ENCODE measurements at places on chromosomes 2 and 18.

GRCh38 chr2:119013671-119014070 lies 71.7 kb downstream of the MARCO start:
- no peak for DNase-seq

GRCh38 chr2:67871686-67872412 lies 191.0 kb downstream of the C1D start:
- DNase-seq = no peak

- no peak for DNase-seq
Observed at GRCh38 chr2:239895116-239895515, 130.0 kb downstream of the NDUFA10 start.

- DNase-seq = no peak
Observed at GRCh38 chr2:129101186-129101585, 782.5 kb upstream of the HS6ST1 start.

GRCh38 chr2:3960106-3960505 lies 256.7 kb downstream of the DCDC2C start:
- no peak for DNase-seq

- DNase-seq = no peak
Observed at GRCh38 chr2:24792542-24792873, 683 bp downstream of the PTRHD1 start.

DNA sequence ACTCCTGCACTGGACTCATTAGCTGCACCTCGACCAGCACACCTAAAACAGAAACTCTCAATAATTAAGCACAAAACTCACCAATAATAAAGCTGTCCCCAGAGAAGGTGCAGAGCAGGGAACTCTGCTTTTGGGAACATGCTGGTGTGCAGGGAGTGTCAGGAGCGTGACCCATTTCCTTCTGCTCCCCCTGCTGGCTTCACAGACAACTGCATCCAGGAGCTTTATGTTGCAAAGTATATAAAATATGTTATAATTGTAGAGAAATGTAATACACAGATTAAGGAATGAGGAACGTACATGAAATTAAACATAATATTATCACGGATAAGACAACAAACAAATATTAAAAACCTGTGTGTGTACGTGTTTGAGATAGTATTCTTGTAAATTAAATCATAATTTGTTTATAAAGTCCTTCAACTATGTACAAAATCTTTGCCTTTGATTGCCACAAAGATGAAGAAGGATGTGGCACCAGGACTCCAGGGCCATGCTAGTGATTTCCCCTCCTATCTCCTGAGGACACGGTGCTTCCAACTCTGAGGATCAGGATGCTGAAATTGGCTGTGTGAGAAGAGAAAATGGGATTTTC lies 68.6 kb upstream of the MAL start:
- DNase-seq = no peak

DNA sequence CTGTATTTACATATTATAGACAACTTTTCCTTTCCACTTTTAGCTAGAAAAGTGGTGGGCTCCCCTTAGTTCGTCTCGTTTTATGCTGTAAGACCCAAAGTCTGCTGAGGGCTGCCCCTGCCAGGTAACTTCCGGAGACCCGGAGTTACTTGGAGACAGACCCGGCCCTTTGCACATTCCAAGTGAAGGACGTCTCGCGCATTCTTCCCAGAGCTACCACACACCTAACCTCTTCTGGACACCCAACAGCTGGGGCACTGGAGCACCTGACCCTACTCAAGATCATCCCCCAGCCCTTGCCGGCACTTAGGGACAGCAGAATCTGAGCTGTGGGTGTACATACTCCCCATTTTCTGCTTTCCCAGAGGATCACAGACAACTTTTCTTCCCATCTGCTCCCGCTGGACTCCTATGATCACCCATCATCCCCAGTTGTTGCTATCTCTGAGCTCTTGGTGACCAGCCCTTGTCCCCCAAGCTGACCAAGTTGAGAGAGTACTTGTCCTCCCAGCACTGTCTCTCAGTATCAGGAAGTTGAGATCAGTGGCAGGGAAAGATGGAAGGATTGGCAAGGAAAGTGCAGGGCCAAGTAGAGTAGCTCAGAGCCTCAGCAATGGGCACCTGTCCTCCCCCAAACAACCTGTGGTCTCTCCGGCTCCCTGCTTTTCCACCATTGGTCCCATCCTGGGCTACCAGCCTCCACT lies 8.4 kb upstream of the SATB2 start:
- no peak for DNase-seq

- no peak for DNase-seq
Observed at GRCh38 chr18:11826836-11827235, 24.4 kb upstream of the CHMP1B start.

GRCh38 chr2:47339745-47340541 lies 63.0 kb upstream of the MSH2 start:
- no peak for DNase-seq

DNA sequence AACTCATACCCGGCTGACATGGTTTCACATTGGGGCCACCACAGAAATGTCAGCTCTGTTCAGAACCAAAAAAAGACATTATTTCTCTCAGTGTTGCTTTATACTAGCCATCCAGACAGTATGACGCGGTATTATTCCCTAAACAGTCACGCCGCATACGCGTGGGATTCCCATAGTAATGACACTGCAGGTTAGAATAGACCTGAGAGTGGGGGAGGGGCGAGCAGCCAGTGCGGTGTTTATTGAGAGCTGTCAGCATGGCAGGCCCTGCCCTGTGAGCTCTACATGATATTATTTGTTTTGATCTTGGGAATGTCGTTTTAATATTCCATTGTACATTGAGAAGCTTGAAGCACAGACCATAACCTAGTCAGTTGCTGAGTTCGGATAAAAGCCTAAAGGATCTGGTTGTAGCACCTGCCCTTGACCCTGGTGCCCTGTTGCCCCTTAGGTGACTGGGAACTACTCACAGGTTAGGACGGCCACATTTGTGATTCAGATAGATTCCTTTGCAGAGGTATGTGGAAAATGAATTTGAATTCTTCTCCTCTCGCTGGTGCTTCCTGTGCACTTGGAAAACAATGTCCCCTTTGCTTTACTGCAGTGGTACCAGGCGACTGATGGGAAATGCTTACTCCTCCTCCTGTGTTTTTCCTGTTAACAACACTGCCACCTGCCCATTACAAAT lies 150.1 kb downstream of the ARHGAP28 start:
- no peak for DNase-seq

GRCh38 chr2:174446531-174446930 lies 40.3 kb downstream of the GPR155 start:
- no peak for DNase-seq

DNA sequence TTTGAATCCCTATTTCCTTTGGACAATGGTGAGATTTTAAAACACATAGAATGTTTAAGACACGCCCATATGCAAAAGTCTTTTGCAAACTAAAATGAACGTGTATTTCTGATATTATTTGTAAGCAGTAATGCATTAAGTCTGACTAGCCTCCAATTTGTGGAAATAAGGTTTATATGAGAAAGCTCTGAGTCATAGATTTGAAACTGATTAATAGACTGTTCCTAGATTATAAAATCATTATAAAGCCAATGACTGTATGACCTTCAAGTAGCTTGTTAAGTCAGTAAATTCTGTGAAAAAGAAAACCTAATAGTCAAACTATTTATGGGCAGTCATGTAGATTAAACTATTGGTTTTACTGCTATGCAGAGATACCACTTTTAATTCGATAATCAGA lies 12.8 kb upstream of the EFEMP1 start:
- no peak for DNase-seq

- no peak for DNase-seq
Observed at GRCh38 chr2:162197069-162197825, 45.2 kb upstream of the GCG start.

GRCh38 chr2:16584084-16584483 lies 81.5 kb downstream of the CYRIA start:
- no peak for DNase-seq

- no peak for DNase-seq
Observed at GRCh38 chr2:64731746-64732145, 78.0 kb upstream of the SERTAD2 start.

GRCh38 chr2:96870626-96871255 lies 861 bp upstream of the SEMA4C start:
- no peak for DNase-seq

DNA sequence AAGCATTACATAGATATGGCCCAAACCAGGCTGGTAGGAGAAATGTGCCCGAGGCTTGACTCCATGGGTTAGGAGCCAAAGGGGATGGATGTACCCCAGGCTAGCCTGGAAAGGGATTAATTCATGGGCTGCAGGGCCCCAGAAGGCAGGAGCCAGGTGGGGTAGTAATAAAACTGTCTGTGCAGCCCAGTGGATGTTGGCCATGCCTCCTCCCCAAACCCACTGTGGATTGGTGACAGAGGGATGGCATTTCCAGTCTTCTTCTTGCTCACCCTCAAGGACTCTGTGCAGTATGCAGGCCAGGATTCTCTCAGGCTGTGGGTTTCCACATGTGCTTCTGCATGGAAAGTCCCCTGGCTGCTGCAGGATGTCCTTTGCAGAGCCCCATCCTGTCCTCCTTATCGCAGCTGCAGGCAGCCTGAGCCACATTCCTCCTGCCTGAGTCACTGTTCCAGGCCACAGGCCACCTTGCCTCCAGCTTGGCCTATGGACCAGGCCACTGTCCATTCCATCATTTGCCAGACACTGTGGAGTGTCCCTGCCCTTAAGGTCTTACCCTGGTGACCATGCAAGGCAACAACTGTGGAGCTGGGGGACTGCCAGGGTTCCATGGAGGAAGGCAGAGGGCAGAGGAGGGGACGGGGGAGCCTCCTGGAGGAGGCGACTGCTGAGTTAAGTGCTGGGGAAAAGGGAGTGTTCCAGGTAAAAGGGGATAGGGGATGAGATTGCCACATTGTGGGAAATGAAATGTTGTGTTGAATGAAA lies 38.9 kb downstream of the INO80C start:
- no peak for DNase-seq

DNA sequence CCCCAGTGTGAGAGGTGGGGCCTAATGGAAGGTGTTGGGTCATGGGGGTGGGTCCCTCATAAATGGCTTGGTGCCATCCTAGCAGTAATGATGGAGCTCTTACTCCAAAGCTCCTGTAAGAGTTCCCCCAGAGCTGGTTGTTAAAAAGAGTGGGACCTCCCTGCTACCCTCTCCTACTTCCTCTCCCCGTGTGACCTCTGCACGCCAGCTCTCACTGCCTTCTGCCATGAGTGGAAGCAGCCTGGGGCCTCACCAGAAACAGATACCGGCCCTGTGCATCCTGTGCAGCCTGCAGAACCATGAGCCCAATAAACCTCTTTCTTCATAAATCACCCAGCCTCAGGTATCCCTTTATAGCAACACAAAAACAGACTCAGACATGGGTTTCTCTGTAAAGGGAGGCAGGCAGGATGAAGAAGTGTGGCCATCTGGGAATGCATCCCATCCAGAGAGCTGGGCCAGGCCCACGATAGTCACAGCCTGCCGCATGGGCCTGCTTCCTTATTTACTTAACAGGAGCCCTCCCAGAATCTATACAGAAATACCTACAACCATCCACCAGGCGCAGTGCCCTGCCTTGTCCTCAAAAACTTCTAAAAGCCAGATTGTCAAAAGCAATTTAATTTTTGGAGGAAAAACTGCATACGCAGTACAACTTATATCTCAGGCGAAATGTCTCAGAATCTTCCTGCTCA lies 7.5 kb downstream of the PRLH start:
- DNase-seq = no peak

DNA sequence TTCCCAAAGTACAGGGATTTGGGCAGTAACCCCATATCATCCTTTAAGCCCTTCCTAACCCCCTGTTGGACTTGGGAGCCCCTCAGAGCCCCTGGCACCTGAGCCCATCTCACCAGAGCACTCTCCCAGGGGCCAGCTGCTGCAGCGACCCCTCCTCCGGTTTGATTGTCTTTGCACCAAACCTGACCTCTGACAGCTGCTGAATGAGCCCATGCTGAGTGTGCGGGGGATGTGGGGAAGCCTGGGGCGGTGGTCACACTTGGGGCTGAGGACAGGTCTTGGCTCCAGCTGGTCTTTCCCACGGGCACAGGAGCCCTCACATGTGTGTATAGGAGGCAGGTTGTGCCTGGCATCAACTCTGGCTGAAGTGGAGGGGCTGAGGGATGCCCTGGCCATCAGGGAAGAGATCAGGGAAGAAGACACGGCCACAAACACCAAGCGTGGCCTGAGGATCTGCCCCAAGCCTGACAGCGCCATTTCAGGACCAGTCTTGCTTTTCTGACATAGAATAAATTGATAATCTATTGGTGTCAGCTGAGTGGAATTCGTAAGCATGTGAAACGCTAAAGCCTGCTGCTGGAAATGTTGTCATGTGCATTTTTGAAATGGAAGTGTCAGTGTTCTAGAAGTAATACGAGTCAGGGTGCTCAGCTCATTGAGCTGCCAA lies 102.4 kb downstream of the ACKR3 start:
- DNase-seq = no peak

DNA sequence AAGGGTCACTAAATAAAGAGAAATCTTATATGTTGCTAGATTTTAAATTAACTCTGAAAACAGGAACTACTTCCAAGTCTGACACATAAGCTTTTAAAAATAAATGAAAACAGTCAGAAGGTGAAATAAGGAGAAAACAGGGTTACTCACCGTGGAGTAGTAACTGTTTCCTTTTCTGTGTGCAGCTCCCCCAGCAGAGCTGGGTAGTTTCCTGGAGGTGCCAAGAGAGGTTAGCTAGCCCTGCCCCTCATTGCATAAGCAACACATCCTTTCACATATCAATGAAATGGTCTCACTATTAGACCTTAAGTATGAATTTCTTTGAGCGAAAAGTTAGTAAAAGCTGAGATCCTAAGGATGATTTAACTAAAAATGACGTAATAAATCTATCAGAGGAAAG lies 54.0 kb upstream of the GPR75 start:
- DNase-seq = no peak

GRCh38 chr2:231410293-231411004 lies 14.9 kb downstream of the B3GNT7 start:
- DNase-seq = no peak

DNA sequence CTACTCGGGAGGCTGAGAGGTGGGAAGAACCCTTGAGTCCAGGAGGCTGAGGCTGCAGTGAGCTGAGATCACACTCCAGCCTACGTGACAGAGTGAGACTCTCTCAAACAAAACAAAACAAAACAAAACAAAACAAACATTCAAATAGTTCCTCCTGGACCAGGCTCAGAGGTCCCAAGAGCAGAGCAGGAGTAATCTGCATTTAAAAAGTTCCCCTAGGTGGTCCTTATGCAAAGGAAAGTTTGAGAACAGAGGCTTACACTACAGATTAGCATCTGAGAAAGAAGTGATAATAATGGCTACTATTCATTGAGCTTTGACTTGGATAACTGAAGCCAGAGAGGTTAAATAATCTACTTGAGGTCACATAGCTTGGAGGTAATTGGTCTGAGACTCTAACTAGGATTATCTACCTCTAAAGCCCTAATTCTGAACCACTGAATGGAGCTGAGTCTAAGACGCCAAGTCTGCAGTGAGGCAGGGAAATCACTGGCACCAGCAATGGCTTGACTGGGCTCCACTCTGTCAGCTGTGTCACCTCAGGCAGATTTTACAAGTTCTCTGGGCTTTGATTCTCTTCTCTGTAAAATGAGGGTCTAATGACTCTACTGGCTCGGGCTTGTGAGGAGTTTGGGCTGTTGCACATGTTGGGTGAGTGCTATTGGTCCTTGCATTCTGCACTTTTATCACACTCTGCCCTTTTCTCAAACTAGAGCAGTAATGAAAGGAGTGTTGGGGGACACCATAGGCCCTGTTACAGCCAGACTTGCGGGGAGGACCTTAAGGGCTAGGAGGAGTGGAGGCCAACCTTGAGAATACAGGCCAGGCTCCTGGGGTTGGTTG lies 29.2 kb upstream of the DLX2 start:
- no peak for DNase-seq

- DNase-seq = no peak
Observed at GRCh38 chr2:10817413-10817812, 4.8 kb upstream of the PDIA6 start.

GRCh38 chr2:27370816-27371620 lies 602 bp downstream of the SNX17 start:
- DNase-seq = no peak

GRCh38 chr2:127365211-127365643 lies 22.5 kb downstream of the MAP3K2 start:
- no peak for DNase-seq

Measured in stimulated activated CD4-positive, alpha-beta T cell treated with anti-CD3 and anti-CD28 coated beads, Interleukin-1b, Interleukin-23, amount 100 ng/mL, for 1 hour (primary cell).